Omental fat pad (tissue), 4 donors: ENCODE measurements at places on chromosomes 7 and 10.

GRCh38 chr7:28957064-28957750 is 923 bp downstream of the TRIL start:
- DNase-seq, result no peak

GRCh38 chr10:27558612-27559020 is 54.5 kb downstream of the RAB18 start:
- DNase-seq, result no peak

DNA sequence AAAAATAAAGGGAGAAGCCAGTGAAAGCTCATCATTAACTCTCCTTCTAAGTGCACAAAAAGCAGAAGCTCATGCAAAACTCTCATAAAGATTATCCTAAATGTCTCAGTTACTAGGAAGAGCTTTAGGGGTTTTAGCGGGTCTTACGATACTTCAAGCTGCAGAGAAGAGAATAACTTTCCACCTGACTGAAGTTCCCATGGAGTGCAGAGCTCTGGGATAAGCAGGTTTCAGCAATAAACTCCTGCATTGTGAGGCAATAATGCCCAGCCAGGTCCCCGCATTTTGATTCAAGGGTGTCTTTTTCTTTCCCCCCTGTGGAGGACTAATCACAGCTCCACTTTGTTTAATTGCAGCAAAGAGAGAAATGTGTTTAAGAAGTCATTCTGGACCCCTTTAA is 241.9 kb upstream of the SP8 start:
- DNase-seq, result no peak

GRCh38 chr7:30225863-30226613 is 58.4 kb upstream of the ZNRF2 start:
- DNase-seq, result no peak

- DNase-seq, result no peak
These were observed 7.2 kb upstream of the DMBT1 start for GRCh38 chr10:122553341-122553740.

- DNase-seq, result no peak
These were observed 142.9 kb upstream of the PCGF5 start for GRCh38 chr10:91077549-91078071.

GRCh38 chr10:123552760-123553554 is 113.2 kb upstream of the GPR26 start:
- DNase-seq, result no peak

- no peak for DNase-seq
These were observed 55.1 kb upstream of the LAMB1 start for GRCh38 chr7:108057951-108058481.
